Activated T-cell treated with anti-CD3 and anti-CD28 coated beads, Interleukin-2, amount 50 U/mL, for 72 hours (primary cell): ENCODE measurements at places on chromosomes 16 and 17.

- DNase-seq, result no peak
These were observed 1.9 kb downstream of the GIT1 start for GRCh38 chr17:29587591-29587990.

DNA sequence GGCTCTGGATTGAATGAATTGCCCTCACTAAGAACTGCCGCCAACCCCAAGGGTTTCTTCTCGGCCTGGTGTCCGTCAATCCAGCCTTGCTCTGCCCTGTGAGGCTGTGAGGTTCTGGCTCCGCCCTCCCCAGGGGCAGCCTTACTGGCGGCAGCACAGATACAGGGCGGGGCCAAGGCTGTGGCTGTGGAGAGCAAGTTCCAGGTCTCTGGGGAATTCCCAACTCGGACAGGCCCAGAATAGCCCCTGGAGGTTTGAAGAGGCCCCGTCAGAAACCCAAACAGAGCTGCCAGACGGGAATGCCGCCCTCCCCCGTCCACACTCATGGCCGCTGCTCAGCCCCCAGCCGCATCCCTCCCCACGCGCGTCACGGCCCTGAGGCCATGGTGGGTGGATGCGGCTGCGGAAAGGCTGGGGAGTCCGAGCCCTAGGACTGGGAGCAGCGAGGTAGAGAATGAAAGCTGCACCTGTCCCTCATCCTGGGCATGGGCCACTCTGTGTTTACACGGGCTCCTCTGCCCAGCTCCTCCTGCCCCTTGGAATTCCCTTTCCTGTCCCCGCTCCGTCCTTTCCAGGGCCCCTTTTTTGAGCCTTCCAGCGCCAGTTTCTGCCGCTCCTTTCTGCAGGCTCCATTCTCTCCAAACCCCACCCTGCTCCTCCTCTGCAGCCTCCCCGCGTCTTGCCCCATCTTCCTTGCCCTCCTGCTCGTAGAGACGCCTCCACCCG, 660 bp upstream of the PRRT2 start:
- peak; percentile 83 for DNase-seq

DNA sequence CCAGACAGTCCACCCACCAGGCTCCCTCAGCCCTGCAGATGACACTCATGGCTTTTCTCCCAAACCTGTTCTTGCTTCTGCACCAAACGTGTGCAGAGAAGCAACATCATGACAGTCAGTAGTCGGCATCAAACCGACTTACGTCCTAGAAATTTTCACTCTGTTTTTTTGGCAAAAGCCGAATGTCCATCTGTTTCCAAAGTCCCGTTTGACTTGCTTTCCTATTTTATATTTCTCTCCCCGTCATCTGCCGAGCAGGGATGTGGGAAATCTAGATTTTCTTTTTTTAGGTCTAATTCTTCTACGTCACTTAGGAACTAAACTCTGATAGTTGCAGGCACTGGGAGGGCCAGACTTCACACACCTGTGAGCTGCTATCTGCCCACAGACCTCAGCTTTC, 104.9 kb downstream of the RMI2 start:
- no peak for DNase-seq

GRCh38 chr16:89265647-89266046, 48.1 kb downstream of the ZNF778 start:
- DNase-seq, result no peak

- no peak for DNase-seq
These were observed 327.1 kb downstream of the SNX29 start for GRCh38 chr16:12303653-12304052.

DNA sequence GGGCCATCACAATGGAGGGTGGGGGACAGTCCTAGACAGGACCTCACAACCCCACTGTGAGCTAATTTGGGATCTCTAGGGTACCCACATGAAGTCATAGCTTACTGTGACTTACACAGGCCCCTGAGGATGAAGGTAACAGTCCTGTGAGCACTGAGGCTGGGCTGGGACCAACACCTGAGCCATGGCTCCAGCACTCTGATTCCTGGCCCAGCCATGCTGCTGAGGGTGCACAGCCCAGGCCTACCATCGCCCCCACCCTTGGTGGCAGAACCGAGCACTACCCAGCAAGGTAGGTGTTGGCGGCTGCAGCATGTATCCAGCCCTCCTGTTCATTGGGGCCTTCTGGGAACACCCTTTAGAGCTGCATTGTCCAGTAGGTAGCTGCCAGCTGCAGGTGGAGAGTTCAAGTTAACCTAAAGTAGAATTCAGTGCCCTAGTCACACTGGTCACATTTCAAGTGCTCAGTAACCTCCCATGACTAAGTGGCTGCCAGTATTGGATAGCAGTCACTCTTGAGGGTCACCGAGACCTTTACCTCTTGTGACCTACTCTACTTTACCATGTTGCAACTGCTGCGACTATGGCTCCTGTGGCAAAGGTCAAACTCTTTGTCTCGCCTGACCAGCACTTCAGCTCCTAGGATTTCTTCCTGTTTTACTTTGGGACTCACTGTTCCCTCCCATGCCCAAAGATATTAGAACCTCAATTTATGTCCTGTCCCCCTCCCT, 11.6 kb downstream of the AKAP1 start:
- DNase-seq, result no peak
